ENCODE measurements at places on chromosomes 16 and 17. TPM values are rescaled to one million over a fixed set of nuclear protein-coding genes. Genes with fewer than 3 reads are reported as not detected.

The AGRP gene
- not detected for total RNA-seq

DNA sequence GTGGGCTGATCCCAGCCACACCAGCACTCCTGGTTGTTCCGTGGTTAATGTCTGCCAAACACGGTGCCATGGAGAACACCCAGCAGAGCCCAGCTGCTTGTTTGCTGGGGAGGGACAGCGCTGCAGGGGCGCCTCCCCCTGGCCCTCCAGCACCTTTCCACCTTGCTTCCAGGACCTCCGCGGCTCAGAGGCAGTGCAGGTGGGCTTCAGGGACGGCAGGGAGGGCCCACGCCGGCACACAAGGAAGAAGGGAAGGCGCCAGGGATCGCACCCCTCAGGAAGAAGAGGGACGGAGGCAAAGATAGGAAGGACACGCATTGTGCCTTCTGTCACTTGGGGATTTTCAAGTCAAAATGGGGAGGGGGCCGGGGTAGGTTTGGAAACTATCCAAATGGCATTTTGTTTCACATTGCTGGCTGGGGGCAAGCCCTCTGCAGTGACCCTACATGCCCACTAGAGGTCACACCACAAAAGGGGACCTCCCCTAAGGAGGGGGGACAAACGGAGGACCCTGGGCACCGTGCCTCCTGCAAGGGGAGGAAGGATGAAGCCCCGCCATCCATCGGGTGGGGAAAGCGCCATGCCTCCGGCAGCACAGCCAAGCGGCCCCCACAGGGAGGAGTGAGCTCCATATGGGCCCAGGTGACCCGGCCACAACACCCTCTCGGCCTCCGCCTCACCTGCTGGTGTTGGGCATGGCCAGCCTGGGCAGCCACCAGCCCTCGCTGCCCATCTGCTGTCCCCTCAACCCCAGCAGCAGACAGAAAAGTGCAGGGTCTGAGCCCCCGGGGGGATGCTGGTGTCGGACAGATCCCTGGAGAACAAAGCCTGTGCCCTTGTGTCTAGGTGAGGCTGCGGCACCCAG lies 7.5 kb upstream of the C16orf95 start:
- no peak overlapping the region for H3K4me3 ChIP-seq
- H3K27me3 ChIP-seq, result no peaks in the 10 kb centered on the region
- H3K36me3 ChIP-seq, result peaks cover 14% of the 10 kb centered on the region
- peaks cover 41% of the 10 kb centered on the region for H3K4me1 ChIP-seq
- H3K27ac ChIP-seq, result no peak overlapping the region

The SLC38A8 gene
- not detected for total RNA-seq

The ALOX12 gene
- not detected for total RNA-seq

The KCNJ12 gene
- total RNA-seq, result 17.3 TPM

DNA sequence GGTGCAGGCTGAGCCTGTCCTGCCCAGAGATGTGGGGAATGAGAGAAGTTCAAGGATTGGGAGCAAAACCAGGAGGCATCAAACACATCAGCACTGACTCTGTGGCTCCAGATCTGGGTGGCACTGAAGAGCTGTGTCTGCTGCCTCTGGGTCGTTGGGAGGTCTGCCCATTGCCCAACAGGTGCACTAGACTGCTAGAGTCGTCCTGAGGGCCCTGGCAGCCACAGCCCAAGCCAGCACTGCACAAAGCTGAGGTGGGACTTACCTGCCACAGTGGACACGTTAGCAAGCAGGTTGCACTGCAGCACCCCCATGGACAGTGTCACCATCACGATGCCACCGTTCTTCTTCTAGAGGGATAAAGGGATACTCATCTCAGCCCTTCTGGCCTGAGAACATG lies 3.3 kb downstream of the DPEP3 start:
- DNase-seq, result no peak
- no peak overlapping the region for H3K27ac ChIP-seq
- no peaks in the 10 kb centered on the region for H3K4me1 ChIP-seq
- no peak overlapping the region for H3K4me3 ChIP-seq

GRCh38 chr17:37050920-37051319 lies 102.2 kb downstream of the AATF start:
- no peaks in the 10 kb centered on the region for H3K4me1 ChIP-seq
- no peaks in the 10 kb centered on the region for H3K36me3 ChIP-seq
- DNase-seq, result no peak
- H3K27ac ChIP-seq, result no peak overlapping the region

The RTN4RL1 gene
- total RNA-seq, result 5.0 TPM

DNA sequence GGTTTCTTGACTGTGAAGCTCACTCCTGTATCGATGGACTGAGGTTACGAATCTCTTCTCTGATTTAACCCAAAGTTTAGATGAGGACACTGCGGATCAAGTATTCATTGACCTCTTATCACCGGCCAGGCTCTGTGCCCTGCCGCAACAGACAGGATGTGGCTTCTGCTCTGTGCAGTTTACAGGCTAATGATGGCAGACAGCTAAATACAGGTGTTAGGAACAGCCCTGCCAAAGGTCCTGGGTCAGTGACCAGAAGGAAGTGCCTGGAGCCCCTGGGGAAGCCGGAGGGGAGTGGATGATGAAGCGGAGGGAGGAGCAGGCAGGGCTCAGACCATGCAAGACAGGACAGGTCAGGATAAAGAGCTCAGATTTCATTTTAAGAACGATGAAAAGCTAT lies 44.4 kb downstream of the HAPSTR1 start:
- H3K27ac ChIP-seq, result no peak overlapping the region
- peaks cover 7% of the 10 kb centered on the region for H3K4me1 ChIP-seq
- no peak overlapping the region for H3K4me3 ChIP-seq
- DNase-seq, result no peak

DNA sequence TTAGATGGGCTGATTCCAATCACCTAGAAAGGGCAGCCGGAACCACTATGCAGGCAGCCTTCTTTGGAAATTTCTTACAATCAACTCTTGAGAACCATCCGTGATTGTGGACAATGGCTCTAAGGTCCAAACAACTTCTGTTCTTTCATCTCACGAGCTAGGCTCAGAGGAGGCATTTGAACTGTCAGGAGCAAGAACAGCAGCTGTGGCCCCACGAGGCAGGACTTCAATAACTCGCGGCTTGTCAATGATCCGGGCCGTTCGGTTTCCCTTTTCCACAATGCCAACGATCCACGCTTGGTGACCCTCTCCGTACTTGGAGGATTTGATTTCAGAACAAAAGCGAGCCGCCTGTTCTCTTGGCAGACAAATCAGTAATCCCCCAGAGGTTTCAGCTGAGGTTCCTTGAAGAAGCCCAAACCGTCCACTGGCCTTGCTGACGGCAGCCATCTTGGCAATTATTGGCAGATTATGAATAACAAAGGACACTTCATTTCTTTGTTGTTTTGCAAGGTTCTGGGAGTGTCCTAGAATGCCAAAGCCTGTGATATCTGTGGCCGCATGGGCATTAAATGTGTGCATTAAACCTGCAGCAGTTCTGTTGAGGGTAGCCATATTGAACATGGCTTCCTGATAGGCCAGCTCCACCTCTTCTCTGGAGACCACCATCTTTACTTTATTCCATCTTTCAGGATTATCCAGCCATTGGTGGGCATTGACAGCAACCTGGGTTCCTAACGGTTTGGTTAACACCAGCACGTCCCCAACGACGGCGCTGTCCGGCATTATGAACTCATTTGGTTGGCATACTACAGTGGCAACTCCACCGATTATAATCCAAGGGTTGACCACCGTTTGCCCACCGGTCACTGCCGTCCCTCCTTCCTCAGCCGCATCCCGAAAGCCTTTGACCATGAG lies 1.2 kb downstream of the SEPHS2 start:
- no peak for DNase-seq
- H3K36me3 ChIP-seq, result peaks cover 15% of the 10 kb centered on the region
- no peaks in the 10 kb centered on the region for H3K27me3 ChIP-seq
- peak overlapping the region; percentile 96 for H3K27ac ChIP-seq
- H3K4me1 ChIP-seq, result no peaks in the 10 kb centered on the region

DNA sequence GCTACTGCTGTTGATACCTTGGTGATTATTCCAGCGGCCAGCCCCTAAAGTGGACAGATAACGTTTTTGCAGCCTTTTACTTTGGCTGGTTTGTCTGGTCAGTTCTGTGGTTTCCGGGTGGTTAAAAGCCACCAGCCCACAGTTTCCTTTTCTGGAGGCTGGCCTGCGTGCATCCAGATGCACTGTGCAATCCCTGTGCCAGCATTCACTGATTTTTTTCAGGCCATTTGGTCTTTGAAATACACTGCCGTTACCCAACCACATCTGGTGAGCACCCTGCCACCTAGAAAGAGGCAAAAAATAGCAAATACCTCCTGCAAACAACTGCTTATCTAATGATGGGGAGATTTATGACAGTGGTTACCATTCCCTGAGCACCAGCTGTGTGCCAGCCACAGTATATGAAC lies 797 bp downstream of the NUDT7 start:
- H3K36me3 ChIP-seq, result no peaks in the 10 kb centered on the region
- no peak for DNase-seq
- peak overlapping the region; percentile 79 for H3K4me3 ChIP-seq
- peak overlapping the region; percentile 91 for H3K27ac ChIP-seq

DNA sequence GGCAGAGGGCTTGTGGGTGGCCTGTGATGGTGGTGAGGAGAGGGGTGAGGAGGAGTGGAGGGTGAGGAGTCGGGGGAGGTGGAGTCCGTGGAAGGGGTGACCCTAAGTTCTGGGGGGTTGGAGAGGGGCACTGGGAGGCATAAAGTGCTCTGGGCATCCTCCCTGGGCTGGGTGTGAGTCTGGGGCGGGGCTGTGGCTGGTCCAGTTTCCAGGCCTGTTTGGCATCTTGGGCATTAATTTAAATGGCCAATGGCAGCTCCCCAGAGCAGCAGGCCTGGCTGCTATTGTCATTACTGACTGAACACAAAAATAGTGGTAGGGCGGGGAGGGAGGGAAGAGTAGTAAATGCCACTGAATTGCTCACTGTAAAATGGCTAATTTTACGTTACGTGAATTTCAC lies 7.7 kb upstream of the ARHGAP23 start:
- peak overlapping the region; percentile 74 for H3K27ac ChIP-seq
- H3K36me3 ChIP-seq, result no peaks in the 10 kb centered on the region
- H3K27me3 ChIP-seq, result no peaks in the 10 kb centered on the region
- no peaks in the 10 kb centered on the region for H3K4me1 ChIP-seq

The VTN gene
- 5.4 TPM for total RNA-seq

The SLC9A5 gene
- 1.5 TPM for total RNA-seq

The KRT28 gene
- not detected for total RNA-seq

- no peaks in the 10 kb centered on the region for H3K36me3 ChIP-seq
- no peaks in the 10 kb centered on the region for H3K4me1 ChIP-seq
- no peak overlapping the region for H3K4me3 ChIP-seq
- no peaks in the 10 kb centered on the region for H3K27me3 ChIP-seq
Measured at GRCh38 chr16:50151756-50152155, 1.4 kb upstream of the TENT4B start.

- H3K27me3 ChIP-seq, result no peaks in the 10 kb centered on the region
- peaks cover 73% of the 10 kb centered on the region for H3K4me1 ChIP-seq
- H3K36me3 ChIP-seq, result no peaks in the 10 kb centered on the region
- peak overlapping the region; percentile 90 for H3K4me3 ChIP-seq
Measured at GRCh38 chr16:3458278-3458851, 14.9 kb downstream of the NAA60 start.

GRCh38 chr17:1714427-1714979 lies 4.3 kb upstream of the TLCD2 start:
- H3K27ac ChIP-seq, result peak overlapping the region; percentile 100
- H3K27me3 ChIP-seq, result no peaks in the 10 kb centered on the region
- DNase-seq, result peak; percentile 99
- no peaks in the 10 kb centered on the region for H3K4me1 ChIP-seq
- H3K4me3 ChIP-seq, result peak overlapping the region; percentile 100
- peaks cover 42% of the 10 kb centered on the region for H3K36me3 ChIP-seq

DNA sequence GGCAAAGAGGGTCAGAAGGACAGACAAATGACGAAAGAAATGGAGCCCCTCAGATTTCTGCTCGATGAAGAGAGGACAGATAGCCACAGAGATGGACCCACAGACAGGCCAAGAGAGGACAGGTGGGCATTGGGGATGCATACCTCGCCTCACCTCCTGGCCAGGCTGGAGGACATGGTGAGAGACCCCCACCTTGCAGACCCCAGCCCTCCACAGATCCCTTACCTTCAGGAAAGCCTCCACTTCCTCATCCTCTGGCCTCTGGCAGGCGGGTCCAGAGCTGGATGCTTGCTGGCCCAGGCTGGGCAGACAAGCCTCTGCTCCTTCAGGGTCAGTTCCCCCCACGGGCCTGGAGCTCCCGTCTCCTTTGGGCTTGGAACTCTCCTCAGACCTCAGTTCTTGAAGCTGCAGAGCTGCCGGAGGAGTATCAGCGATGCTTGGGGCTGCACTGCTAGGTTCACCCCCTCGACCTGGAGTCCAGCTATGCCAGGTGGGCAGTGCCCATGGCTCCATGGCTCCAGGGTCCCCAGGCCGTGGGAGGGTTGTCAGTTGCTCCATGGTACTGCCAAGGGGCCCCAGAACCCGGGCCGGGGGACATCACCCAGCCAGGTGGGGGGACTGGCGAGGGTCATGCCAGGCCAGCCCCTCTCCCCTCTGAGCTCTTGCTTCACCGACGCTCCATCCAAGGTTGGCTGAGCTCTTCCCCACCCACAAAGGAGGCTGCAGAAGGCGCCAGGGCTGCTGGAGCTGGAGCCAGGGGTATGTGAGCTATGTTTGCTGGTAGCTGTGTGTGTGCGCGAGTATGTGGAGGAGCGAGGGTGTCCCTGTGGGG lies 1.0 kb downstream of the TSPOAP1 start:
- no peak overlapping the region for H3K4me3 ChIP-seq
- no peak overlapping the region for H3K27ac ChIP-seq
- peaks cover 3% of the 10 kb centered on the region for H3K27me3 ChIP-seq
- no peaks in the 10 kb centered on the region for H3K4me1 ChIP-seq
- no peaks in the 10 kb centered on the region for H3K36me3 ChIP-seq
- no peak for DNase-seq

DNA sequence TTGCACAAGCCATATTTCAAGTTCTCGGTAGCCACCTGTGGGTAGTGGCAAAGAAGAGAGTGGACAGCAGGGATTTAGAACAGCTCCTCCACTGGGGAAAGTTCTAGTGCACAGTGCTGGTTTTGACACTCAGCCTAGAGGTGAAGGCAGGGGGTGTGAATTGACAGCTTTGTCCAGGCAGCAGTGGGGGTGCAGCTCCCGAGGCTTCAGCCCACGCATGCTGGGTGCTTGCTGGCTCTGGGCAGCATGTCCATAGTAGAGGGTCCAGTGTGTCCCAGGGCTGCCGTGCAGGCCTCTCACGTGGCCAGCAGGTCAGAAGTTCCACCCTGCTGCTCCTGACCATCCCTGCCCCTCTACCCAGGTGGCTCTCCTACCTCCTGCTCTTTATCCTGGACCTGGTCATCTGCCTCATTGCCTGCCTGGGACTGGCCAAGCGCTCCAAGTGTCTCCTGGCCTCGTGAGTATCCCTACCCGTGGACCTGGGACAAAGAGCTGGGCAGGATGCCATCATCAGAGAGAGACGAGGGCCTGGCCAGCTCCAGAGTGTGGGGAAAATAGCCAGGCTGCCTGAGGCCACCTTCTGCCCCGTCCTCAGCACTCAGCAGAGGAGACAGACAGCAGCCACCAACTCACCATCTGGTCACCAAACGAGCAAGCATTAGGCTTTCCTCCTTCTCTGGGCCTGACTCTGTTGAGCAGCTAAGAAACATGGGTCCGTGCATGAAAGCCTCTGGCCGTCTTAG lies 29.8 kb downstream of the TTYH2 start:
- H3K27me3 ChIP-seq, result no peaks in the 10 kb centered on the region
- peak overlapping the region; percentile 57 for H3K27ac ChIP-seq
- no peak overlapping the region for H3K4me3 ChIP-seq
- no peaks in the 10 kb centered on the region for H3K36me3 ChIP-seq
- DNase-seq, result no peak

The PPL gene
- total RNA-seq, result 7.5 TPM

GRCh38 chr16:2205967-2206313 lies 686 bp downstream of the MLST8 start:
- no peaks in the 10 kb centered on the region for H3K27me3 ChIP-seq
- no peak for DNase-seq
- H3K36me3 ChIP-seq, result peaks cover 30% of the 10 kb centered on the region
- H3K4me3 ChIP-seq, result peak overlapping the region; percentile 72
- H3K27ac ChIP-seq, result peak overlapping the region; percentile 100

Data from right atrium auricular region (tissue), 2 donors.